ENCODE measurements at places on chromosomes 7 and 10. TPM values are rescaled to one million over a fixed set of nuclear protein-coding genes. Genes with fewer than 3 reads are reported as not detected.

CHAT gene
- total RNA-seq: not detected

ADRB1 gene
- 0.56 TPM for total RNA-seq

DNA sequence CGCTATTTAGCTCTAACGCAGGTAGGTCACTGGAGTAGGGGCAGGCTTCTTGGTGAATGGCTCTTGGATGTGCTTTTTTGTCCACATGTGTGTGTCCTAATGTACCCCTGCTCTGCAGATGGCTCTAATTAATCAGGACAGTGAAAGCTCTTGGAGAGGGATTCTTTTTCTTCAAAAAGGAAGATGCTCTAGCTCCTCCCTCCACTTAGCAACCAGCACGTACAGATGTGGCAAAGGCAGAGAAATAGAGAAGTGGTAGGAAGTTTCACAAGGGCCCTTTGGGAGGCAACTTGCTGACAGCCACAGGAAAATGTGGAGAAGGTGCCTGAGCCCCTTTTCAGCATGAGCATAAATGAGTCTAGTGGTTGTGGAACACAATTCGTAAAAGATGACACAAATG is 221.7 kb downstream of the PLXNA4 start:
- no peak for DNase-seq

DNA sequence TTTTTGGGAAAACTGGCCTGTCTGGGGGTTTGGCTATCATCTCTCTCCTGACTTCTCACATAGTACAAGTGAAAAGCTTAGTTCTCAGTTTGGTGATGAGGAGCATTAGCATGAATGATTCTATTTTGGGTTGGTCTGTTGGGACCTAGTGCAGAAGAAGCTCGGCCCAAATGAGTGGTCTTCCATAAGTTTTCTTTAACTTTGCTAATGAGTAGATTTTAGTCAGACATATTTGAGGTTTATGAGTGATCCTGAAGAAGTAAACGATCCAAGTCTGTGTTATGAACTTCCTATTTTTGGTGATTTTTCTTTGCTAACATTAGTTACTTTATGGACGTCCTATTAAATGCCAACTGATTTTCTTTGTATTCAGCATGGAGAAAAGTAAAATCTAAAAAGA is 51.7 kb upstream of the CALD1 start:
- DNase-seq: no peak

DNA sequence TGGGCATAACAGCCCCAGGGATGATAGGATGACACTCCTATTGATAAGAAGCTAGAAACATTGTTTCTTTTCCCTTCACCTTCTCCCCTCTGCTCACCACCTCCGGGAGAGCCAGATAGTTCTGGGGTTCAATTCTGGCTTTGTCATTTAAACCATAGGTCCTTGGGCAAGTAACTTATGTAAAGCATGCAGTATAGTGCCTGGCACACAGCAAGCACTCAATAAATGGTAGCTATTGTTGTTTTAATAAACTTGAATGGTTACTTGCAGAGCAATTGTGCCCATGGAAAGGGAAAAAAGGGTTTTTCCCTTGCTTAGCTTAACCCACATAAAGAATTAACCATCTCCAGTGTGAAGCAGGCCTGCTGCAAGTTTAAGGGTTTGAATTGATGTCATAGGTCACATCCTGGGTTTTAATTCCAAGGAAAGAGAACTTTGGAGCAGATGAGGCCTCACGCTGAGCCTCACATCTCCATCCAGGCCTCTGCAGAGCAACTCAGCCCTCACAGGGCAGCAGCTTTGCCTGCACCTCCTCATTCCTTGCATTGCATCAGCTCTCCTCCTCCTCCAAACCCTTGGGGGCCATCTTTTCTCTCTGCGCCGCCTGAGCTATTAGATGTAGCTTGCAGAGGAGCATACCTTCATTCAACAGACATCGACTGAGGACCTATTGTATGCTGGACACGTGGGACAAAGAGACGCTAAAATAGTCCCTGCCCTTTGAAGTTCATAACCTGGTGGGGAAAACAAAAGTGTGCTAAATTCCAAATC is 22.9 kb downstream of the ZNF775 start:
- no peak for DNase-seq
